ENCODE measurements at places on chromosomes 2 and 18.

GRCh38 chr2:42888321-42889245, 96.2 kb upstream of the HAAO start:
- DNase-seq: no peak

- no peak for DNase-seq
Measured at GRCh38 chr2:75790121-75790813, 79.6 kb upstream of the GCFC2 start.

DNA sequence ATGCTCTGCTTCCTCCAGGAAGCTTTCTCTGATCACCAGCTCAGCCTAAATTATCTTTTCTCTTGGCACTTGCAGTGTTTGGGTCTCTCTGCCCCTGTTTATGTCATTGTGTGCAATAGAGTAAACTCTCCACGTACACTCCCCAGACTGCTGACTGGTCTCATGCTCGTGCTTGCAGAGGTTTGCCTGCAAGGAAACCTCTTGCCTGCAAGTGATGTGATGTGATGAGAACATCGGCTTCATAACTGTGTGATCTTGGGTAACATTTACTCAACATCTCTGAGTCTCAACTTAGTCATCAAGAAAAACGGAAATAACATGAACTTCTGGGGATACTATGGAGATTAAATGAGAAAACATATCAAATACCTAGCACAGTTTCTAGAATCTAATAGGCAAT, 92.3 kb downstream of the BIN1 start:
- DNase-seq: no peak

GRCh38 chr18:77622009-77622692, 372.5 kb downstream of the GALR1 start:
- peak; percentile 6 for DNase-seq

GRCh38 chr2:222604749-222605515, 51.0 kb downstream of the FARSB start:
- no peak for DNase-seq

DNA sequence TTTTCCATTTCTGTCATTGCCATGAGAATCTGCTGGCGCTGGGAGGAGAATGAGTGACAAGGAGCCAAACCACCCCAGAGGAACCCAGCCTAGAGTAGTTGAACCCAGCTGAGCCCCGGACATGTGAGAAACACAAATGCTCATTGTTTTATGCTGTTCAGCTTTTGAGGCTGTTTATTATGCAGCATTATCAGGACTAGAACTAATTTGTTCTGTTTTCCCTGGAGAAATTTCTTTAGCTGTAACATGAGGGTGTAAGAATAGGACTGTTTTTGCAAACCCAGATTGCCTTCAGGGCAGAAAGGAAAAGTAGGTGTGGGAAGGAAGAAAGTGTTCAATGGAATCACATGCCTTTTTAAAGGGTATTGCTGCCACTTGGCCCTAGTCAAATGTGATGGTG, 28.5 kb upstream of the DOCK10 start:
- no peak for DNase-seq

- peak; percentile 63 for DNase-seq
Measured at GRCh38 chr2:198774576-198774975, 683.2 kb downstream of the SATB2 start.

DNA sequence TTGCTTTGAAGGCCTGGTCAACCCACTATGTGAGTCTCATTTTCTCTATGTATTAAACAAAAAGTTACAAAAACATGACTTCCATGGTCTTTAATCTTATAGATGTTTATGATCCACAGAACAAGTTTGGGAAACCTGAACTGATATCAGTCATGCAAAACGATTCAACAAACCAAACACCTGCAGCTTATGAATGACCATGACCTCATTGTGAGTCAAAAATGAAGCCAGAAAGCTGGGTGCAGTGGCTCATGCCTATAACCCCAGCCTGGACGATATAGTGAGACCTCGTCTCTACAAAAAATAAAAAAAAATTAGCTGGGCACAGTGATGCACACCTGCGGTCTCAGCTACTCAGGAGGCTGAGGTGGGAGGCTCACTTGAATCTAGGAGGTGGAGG, 270.4 kb upstream of the CCDC68 start:
- no peak for DNase-seq

- no peak for DNase-seq
Measured at GRCh38 chr2:38997781-38998180, 108.1 kb downstream of the ARHGEF33 start.

GRCh38 chr2:200782251-200782650, 29.5 kb upstream of the BZW1 start:
- no peak for DNase-seq

Data from NCI-H2081 (cell line).